ENCODE measurements at places on chromosomes 5 and 9.

DNA sequence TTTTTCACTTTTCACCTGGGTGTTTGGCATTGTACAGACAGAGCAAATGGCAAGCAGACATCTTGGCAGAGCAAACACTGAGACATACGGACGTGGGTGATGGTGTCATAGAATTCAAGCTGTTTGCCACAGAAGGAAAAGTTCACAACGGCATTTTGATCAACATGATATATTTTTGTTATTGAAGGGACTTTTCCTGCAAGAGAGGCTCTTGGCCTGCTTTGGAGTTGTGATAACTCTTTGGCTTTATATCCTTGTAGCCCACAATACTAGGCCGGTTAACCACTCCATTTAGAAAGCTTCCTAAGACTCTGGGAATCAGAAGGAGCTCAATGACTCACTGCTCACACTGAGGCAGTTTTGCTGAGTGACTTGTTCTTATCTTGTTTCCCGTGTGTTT, 1038.3 kb downstream of the TLE1 start:
- no peak for DNase-seq

DNA sequence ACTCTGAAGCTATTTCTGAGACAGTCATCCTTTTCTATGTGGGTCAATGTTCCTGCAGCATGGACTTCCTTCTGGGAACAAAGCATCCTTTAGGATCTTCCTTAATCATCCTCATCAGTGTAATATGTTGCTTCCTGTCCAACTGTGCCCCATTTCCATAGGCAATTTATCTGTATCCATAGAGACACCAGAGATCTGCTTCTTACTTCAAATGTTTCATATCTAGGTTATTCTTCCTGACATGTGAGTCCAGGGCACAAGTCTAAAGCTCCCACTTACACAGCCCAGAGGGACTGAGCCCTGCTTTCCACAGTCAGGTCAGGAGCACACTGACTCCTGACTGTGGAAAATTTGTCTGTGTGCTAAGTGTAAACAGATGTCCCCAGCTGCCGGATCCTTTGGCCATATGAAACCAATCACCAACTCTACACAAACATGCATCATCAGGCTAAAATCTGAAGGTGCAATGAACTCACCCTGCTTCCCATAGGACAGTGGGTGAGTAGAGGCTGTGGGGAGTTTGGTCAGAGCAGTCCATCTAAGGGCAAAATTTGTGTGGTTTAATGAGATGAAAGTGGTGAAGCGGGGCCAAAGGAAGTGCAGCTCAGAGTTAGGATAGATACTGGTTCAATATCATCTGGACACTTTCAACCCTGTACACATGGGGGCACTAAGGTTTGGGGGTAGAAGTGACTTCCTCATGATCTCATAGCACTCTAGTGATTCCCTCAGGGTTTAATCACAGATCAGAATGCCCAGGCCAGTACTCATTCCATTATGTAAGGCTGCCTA, 85.2 kb upstream of the TNC start:
- peak; percentile 64 for DNase-seq

DNA sequence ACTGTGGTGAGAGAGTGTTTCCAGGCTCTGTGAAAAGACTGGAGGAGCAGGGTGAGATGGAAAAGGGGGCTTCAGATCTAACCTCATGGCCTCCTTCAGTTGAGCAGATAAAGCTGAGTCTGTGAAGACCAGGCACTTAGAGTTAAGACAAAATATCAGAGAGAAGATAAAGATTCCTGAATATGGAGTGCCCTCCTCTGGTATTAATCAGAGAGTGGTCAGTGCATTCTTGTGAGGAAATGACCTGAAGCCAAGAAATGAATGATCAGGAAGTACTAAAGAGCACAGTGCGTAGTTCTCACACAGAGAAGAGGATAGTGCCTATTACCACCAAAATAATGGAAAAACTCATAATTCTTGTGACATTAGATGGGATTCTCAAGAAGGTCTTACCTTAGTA, 1417.0 kb upstream of the ACO1 start:
- DNase-seq: peak; percentile 23

DNA sequence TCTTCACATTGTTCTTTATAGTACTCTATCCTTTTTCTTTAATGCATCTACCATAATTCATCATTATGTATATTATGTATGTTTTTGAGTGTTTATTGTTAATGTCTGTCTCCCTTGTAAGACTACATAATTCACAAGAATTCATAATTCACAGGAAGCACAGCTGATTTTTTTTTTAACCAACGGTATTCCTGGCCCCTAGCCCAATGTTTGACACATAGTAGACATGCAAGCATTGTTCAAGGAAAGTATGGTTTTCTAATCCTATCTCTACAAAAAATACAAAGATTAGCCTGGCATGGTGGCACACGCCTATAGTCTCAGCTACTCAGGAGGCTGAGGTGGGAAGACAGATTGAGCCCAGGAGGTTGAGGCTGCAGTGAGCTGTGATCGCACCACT, 160.6 kb downstream of the PPP2R2B start:
- no peak for DNase-seq

DNA sequence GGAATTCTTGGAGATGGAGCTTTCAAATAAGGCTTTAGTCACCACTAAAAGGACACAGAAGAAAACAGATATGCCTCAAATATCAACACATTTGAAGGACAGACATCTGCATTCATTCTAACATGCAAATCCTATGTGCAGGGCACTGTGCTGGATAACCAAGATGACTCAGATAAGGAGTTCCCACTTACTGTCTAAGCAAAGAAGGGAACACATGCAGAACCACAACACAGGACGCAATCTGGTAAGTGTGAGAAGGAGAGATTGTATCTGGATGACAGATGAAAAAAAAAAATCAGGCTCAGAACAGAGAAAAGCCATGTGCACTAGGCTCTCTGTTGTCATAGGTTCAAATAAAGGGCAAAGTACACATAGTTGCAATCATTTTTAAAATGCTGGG, 42.5 kb downstream of the ELAVL2 start:
- DNase-seq: no peak

- no peak for DNase-seq
Measured at GRCh38 chr9:90368241-90368640, 274.4 kb downstream of the DIRAS2 start.

All from A673 (cell line).